Stimulated activated CD4-positive, alpha-beta T cell treated with anti-CD3 and anti-CD28 coated beads, Interleukin-1b, Interleukin-23, amount 100 ng/mL, for 48 hours (primary cell): ENCODE measurements at places on chromosomes 16 and 17.

GRCh38 chr16:85473323-85473722 lies 139.8 kb upstream of the GSE1 start:
- no peak for DNase-seq

DNA sequence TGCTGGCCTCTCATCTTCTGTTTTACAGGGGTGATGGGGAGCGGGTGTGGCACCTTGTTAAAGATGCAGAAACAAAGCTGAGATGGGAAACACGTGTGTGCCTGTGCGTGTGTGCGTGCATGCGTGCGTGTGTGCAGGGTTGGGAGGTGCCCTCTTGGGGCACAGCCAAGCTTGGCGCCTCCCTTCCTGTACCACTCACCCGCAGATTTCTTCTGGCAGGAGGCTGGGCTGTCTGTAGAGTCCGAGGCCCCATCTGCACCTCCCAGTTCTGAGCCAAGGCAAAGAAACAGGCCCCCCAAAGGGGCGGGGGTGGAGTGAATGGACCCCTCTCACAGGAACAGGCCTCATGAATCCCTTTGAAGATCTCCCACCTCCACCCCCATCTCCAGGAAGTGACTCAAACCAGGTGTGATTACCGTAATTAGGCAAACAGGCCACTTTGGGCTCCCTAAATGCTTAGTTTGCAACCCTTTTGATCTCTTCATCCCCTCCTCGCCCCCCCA lies 20.9 kb downstream of the TNS4 start:
- peak; percentile 95 for DNase-seq

DNA sequence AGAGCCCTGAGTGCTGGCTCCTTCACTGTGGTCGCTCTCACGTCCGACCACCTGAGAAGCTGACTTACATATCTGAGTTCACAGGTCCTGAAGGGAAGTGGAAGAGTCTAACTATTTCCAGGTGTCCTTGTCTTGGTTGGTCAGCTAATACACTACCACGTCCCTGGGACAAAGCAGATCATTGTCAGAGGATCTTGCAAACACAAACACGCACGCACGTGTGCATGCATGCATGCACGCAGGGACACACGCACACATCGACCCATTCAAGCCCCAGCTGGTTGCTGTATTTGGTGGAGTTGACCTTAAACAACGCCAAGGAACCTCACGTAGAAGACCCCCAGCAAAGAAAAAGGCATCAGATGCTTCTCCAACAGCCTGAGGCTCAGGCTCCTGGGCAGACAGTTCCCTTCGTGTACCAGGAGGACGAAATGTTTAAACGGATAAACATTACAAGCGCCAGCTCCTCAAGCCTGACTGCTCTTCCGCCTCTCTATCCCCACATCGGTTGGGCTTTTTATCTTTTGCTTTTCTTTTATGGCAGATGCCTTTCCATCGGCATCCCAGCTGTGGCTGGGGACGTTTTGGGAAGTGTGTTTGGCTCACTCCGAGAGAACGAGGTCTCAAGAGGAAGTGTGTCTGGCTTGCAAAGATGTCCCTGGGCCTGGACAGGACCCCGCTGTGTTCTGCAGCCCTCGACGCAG lies 95.8 kb downstream of the TBC1D16 start:
- no peak for DNase-seq

DNA sequence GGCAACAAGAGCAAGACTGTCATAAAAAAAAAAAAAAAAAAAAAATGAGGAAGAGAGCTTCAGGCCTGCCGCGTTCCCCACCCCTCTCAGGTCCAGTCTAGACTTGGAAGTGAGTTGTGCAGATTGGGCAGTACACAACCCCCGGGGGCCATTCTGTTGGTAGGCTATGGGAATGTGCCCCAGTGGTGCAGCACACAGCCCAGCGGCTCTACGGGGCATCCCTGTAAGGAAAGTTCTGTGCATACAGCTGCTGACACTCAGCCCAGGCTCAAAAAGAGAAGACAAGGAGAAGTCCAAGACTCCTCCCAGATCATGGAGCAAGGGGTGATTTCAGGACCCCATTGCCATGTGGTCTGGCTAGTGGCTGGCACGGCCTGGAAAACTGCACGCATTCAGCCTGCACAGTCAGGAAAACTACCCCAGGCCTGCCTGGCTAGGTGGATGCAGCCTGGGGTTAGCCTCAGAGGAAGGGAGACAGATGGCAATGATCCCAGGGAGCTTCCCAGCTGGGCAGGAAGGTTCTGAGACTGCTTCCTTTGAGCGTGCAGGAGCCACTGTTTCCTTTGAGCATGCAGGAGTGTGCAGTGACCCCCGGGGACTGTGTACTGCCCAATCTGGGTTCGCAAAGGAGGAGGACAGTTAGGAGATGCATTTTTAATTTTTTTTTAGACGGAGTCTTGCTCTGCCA lies 44.8 kb downstream of the PECAM1 start:
- DNase-seq: no peak

DNA sequence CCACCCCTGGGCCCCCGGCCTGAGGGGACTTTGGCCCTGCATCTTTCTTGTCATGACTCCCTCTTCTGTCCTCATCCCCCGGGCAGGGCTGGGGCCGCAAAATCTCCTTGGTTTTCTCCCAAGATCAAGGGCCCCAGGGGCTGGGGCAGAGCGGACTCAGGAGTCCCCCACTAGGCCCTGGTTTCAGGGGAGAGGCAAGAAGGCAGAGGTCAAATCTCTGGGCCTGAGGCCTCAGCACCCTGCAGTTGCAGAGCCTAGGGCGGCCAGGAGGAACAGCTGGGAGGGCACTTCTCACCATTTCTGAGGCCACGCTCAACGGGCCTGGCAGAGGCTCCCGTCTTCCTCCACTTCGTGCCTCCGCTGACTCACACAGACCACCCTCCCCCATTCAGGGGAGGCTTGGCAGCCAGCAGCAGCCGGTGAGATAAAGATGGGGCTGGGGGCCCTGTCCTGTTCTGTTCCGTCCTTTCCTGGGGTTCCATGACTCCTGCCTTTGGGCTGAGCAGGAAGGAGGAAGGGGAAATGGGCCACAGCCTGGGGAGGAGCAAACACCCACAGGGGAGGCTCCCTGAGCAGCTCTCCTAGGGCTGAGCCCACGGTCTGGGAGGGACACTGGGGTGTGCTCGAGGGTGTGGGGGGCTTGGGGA lies 12.4 kb downstream of the ZSCAN10 start:
- no peak for DNase-seq

- no peak for DNase-seq
Measured at GRCh38 chr17:520447-521182, 168.0 kb upstream of the RPH3AL start.

GRCh38 chr16:49881890-49882289 lies 26.0 kb upstream of the ZNF423 start:
- DNase-seq: no peak

- DNase-seq: no peak
Measured at GRCh38 chr17:49067163-49067562, 65.4 kb upstream of the B4GALNT2 start.

DNA sequence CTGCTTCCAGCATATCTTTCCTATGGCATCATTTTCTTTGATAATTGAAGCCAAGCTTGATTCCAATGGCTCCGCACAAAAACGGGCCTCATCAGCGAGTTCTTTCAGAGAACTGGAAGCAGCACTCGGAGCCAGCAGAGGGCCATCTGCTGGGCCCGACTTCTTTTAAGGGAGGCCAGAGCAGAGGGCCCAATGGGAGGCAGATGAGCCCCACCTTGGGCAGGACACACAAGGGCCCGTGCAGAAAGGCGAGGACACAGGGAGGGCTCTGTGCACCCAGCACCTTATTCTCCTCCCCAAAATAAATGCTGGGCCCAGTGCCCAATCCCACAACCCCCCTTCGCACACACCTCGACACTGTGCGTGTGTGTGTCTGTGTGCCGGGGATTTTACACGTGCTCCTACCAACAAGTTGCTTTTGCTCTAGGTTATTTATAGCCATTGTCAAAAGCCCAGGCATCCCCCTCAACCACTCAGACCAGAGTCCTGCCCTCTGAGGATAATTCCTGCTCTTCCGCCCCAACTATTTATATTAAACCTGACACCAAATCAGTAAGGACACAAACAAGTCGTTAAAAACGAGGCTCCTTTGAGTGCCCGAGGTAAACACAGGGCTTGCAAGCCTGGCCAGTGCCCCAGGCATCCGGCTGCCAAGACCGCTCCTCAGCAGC lies 6.8 kb downstream of the AXIN2 start:
- no peak for DNase-seq

- no peak for DNase-seq
Measured at GRCh38 chr17:20010099-20010863, 1.1 kb downstream of the SPECC1 start.

GRCh38 chr16:72952404-72952803 lies 95.5 kb downstream of the ZFHX3 start:
- no peak for DNase-seq

DNA sequence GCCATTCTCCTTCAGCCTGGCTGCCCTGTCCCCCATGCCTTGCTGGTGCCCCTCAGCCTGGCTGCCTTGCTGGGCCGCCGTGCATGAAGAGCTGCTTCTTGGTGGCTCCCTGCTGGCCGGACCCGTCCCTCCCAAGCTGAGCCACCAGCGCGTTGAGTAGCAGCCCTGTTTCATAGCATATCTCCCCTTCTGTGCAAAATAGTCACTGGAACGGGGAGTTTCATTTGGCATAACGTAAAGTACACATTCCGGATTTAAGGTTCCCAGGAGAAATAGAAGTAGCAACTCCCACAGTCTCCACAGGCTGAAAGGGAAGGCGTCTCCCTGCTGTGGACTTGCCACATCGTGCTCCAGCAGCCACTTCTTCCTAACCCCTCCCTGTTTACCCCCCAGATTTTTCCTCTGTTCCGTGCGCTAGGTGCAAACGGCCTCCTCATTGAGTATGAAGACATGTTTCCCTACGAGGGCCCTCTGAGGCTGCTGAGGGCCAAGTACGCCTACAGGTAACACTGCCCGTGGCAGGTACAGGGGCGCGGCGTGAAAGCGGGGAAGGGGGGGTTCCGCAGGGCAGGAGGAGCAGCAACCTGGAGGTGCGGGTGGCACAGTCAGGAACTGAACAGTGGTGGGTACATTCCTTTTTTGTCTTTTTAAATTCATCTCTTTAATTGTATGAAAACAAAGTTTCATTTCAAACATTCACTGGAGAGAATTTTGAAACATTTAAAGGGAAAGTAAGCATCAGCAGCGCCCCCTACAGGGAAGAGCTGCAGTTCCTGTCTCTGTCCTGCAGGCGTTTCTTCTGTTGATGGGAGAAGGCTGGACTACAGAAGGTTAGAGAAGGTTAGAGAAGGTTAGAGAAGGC lies 5.8 kb upstream of the OGFOD3 start:
- DNase-seq: peak; percentile 61

DNA sequence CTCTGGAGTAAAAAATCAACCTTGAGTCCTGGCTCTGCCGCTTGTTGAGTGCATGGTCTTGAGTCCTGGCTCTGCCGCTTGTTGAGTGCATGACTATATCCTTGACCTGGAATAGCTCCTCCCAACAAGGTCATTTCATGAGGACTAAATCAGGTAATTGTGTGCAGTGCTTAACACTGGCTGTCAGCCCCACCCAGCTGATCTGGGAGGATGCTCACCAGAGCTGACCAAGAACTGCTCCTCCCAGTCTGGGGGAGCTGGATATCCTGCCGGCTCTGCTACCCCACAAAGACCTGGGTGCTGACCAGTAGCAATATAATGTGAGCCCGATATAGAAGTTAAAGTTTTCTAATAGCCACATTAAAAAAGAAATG lies 20.7 kb upstream of the LGALS9 start:
- no peak for DNase-seq

- no peak for DNase-seq
Measured at GRCh38 chr16:88292007-88292970, 90.5 kb upstream of the ZNF469 start.

GRCh38 chr17:72393553-72393952 lies 272.7 kb downstream of the SOX9 start:
- no peak for DNase-seq

GRCh38 chr16:88552166-88552565 lies 18.0 kb upstream of the ZC3H18 start:
- DNase-seq: no peak

- no peak for DNase-seq
Measured at GRCh38 chr16:46885960-46886763, 2.0 kb downstream of the GPT2 start.

- DNase-seq: no peak
Measured at GRCh38 chr17:65857718-65858117, 296.3 kb upstream of the AXIN2 start.
